ENCODE measurements at places on chromosomes 12 and 14.

- DNase-seq, result no peak
Observed at GRCh38 chr14:92644970-92645515, 103.4 kb downstream of the LGMN start.

GRCh38 chr12:132285991-132286681 is 43.3 kb downstream of the GALNT9 start:
- no peak for DNase-seq

DNA sequence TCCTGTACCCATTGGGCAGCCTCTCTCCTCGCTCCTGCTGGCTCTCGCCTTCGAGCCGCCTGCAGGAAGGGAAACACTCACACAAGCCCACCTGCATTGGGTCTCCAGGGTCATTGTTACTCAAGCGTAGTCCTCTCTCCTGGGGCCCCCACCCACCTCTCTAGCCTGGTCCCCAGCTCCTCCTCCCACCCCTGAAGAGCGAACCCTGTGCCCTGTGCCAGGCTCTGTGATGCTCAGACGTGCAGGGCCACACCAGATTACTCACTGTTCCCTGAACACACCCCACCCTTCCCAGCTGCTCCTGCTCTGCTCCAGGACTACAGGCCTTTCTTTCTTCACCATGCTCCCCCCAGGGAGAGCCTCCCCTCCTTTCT is 88.1 kb downstream of the NINJ2 start:
- no peak for DNase-seq

- no peak for DNase-seq
Observed at GRCh38 chr14:32049361-32050088, 27.6 kb upstream of the ARHGAP5 start.

DNA sequence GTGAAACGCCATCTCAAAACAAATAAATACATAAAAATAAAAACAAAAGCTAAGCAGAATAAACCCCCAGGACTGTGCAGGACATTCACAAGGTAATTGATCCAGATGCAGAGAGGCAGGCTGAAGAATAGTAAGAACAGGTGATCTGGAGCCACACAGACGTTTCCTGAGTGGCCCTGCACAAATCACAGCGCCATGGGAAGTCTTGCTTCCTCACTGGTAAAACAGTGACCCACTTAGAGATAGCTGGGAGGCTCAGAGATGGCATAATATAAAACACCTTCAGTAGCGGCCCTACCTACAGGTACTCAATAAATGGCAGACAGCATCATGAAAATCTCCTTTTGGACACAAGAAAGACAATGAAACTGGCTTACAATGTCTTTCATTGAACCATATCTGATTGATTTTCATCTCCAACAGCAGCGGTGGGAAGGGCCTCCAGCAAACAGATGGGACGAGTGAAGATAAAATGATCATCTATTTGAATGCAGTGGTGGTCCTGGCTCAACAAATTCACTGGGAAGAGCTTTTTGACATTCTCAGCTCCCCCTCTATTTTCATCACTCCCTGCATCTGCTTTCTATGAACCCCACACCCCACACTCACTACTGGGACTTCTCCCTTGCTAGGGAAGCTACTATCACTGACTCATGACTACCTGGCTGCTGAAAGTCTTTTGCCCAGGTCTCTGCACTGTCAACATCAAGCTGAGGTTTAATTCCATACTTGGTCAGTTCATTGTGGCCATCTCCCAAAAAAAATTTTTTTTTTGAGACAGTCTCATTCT is 63.9 kb downstream of the FOXN3 start:
- DNase-seq, result no peak

DNA sequence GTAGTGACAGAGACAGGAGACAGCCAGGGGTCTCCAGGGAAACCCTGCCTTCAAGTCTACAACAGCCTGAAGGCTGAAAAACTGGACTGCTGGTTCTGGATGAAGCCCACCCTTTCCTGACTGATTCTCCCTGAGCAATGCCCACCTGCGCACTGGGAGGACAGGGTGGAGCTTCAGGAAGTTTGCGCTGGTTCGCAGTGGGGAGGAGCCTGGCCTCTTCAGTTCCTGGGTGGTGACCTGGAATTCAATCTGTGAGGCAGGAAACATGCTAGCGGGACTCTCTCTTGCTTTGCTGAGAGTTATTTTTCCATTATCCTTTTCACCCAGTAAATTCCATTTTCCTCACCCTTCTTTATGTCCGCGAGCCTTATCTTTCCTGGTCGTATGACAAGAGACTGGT is 600.8 kb downstream of the TRHDE start:
- DNase-seq, result no peak

- no peak for DNase-seq
Observed at GRCh38 chr12:46401662-46402061, 29.1 kb upstream of the SLC38A2 start.

DNA sequence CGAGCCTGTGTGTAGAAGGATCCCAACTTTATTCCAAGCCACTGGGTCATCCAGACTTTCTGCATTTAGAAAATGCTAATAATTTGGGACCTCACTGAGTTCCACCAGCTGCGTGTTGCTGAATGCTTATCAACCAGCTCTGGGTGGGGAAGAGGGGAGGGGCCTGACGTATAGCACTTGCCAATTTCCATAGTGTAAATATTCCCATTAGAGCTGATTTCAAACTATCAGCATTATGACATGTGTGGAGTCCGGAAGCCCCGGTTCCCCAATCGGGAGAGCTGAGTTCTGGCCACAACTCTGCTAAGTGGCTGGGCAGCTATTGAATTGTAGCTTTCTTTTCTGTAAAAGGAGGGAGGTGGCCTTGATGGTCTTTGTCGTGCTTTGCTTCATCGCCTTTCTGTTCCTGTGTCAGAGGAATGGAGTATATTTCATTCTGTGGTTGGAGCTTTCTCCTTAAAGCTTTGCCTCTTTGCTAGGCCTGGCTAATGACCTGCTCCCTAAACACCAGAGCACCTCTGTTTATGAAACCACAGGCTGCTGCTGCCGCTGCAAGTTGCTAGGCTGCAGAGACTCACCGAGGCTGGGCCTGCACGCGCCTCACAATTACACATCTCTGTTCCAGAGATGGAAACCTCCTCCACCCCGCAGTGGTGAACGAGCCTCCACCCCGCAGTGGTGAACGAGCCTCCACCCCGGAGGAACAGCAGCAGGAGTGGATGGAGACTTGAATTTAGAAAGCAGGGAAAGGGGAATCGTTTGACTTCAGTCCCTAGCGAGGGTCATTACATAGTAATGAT is 7.7 kb upstream of the BCL7A start:
- no peak for DNase-seq

GRCh38 chr14:74238974-74239847 is at the start of gene VSX2:
TSS of gene VSX2 (plus strand) at chr14:74239449. CDS start at chr14:74239562, 113 bp downstream.
- DNase-seq, result no peak

DNA sequence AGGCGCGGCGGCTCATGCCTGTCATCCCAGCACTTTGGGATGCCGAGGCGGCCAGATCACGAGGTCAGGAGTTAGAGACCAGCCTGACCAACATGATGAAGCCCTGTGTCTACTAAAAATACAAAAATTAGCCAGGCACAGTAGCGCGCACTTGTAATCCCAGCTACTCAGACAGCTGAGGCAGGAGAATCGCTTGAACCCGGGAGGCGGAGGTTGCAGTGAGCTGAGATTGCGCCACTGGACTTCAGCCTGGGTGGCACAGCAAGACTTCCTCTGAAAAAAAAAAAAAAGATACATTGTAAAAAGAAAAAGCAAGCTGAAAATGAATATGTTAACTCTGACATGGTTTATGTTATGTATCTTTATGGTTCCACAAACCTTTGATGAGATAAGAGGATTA is 33.6 kb downstream of the RPGRIP1 start:
- no peak for DNase-seq

DNA sequence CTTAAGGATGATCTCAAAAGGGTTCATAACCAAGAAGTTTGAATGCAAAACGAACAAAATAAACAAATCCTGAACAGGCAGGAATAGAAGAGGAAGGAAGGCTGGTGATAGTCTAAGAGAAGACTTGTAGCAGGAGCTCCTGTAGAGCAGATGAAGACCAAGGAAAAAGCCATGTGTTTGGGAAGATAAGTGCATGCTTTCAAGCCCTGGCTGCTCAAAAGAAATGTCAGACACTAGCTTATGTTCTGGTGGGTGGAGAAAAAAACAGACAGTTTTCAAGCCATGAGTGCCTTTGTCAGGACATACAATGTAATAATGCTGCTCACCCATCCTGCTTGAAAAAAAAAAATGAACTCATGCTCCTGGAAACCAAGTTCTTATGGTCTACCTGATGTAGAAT is 27.4 kb downstream of the TAOK3 start:
- DNase-seq, result no peak

GRCh38 chr12:112308652-112309051 is 73.6 kb downstream of the HECTD4 start:
- no peak for DNase-seq

DNA sequence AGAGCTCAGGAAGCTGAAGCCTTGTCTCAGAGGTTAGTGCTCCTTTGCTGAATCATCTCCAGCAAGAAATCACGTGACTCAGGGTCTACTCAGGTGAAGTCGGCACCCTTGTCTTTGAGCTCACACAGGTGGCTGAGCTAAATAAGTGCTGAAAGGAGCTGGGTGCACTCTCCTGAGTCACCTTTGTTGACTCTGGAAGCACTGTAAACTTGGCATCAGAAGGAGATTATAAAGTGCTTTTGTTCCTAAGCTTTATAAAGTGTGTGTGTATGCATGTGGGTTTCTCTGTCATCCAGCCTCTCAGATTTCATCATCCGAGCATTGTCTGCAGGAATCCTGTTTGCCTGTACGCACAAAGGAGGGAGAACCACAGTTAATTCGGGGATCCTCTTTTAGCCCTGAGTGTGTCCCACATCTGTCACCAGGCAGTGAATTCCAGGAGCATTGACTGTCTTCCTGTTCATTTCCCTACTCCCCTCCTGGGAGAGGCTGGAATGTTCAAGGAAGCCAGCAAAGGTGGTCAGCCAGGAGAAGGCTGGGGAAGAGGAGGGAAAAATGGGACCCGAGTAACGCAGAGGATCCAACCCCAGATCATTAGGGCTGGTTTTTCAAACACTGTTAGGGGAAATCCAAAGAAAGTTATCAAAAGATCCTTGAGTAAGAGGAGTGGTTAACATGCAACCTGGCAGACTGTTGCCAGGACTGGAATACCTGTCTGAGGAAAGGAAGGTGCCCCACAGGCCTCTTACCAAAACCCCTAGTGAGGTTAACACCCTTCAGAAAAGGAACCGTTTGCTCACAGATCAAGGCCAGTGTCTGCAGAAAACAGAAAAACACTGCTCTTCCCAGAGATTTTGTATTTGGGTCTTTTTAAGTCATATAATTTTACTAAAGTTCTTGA is 157.5 kb upstream of the HIF1A start:
- DNase-seq, result no peak

- peak; percentile 87 for DNase-seq
Observed at GRCh38 chr14:88245321-88245720, 77.7 kb downstream of the KCNK10 start.
